T-helper 1 cell (primary cell): ENCODE measurements at places on chromosomes 12 and 14.

GRCh38 chr12:6698352-6699046 is 2.1 kb downstream of the PIANP start:
- no peak for DNase-seq

DNA sequence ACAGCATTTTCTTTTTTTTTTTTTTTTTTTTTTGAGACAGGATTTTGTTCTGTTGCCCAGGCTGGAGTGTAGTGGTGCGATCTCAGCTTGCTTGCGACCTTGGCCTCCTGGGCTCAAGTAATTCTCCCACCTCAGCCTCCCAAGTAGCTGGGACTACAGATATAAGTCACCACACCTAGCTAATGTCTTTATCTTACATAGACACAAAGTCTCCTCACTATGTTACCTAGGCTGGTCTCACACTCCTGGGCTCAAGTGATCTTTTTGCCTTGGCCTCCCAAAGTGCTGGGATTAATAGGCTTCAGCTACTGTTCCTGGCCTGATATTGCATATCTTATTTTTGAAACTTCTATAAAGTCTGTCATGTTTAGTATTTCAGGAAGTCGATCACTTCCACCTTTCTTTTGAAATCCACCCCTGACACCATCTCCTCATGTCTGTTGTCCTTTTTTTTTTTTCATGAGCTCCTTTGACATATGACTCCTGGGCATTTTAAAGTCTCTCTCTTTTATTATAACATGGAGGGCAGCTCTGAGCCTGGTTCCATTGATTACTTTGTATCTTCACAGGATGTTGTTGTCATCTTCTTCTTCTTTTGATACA is 5.9 kb upstream of the A2ML1 start:
- DNase-seq, result no peak

GRCh38 chr14:103196716-103197115 is 73.5 kb downstream of the TNFAIP2 start:
- no peak for DNase-seq

- no peak for DNase-seq
Measured at GRCh38 chr12:97756066-97756666, 293.6 kb downstream of the RMST start.

DNA sequence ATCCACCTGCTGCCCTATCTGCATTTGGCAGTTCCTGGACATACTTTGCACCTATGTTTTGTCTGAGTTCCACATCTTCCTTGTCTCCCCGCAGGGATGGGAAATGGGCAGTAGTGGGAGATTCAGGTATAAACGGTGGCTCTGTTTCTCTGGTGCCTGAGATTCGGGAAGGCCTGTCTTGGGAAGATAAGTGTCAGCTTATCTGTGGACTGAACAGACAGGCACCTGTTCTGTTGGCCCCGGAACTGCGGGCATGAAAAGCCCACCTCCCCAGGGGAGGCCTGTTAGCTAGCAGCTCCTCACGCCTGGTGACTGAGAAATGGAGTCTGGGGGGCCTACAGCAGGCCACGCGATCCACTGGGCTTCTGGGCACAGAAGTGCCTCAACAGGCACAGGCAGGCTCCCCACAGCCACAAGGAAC is 5.8 kb downstream of the PHB2 start:
- no peak for DNase-seq

GRCh38 chr14:51880835-51881580 is 20.6 kb downstream of the GNG2 start:
- DNase-seq, result no peak

DNA sequence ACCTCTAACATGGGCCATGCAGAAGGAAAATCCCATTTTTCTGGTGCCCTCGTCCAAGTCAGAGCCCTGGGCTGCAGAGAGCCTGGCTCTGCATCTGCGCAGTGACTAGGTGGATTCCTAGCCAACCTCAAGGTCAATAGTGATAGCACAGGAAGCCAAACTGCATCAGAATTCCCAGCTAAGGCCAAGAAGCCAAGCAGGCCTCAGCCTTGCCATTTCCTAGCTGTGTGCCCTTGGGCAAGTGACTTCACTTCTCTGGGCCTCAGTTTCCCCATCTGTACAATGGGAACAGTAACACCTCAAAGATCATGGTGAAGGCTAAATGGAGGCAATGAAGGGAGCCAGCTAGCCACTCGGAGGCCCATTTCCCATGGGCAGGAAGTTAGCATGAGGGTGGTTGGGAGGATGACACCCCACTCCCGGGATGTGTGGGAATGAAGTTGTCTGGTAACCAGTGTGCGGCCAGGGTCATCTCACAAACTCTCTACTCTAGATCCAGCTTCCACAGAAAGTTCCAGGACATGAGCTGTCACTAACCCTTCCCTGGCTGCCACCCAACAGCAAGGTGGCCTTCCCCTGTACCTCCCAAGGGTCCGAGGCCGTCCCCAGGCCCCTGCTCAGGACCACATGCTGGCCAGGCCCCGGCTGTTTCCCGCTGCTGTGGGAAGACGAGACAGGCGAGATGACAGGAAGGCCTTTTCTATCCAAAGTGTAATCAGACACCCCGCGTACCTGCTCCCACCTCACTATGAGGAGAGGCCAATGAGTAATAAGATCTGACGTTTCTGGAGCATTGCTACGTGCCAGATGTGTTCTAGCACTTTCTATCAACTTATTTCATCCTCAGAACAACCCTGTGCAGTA is 125.7 kb downstream of the SCARB1 start:
- DNase-seq, result no peak

DNA sequence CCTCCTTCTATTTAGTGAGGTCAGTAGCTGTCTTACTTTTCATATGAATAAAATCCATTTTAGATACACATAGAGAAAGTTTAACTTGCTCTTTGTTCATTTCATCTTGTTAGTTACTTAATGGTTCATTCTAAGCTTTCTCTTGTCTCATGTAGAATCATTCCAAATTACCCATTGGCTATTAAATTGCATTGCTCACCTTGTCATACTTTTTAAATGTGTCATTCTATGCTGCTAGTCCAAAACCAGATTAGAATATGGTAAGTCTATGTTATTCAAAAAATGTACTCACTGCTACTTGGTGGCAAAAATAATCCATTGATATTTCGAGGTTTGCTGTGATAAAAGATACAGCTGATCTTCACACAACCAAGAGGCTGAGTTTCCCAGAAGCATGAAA is 3.0 kb downstream of the C12orf50 start:
- DNase-seq, result no peak

- DNase-seq, result peak; percentile 55
Measured at GRCh38 chr12:51323966-51324895, at the start of gene BIN2. Gene BIN2 (minus strand): TSS chr12:51324174. CDS start chr12:51324102, 72 bp downstream.

- DNase-seq, result no peak
Measured at GRCh38 chr14:99177886-99178835, 93.8 kb downstream of the BCL11B start.

- DNase-seq, result no peak
Measured at GRCh38 chr12:98453070-98453469, 62.3 kb upstream of the TMPO start.

DNA sequence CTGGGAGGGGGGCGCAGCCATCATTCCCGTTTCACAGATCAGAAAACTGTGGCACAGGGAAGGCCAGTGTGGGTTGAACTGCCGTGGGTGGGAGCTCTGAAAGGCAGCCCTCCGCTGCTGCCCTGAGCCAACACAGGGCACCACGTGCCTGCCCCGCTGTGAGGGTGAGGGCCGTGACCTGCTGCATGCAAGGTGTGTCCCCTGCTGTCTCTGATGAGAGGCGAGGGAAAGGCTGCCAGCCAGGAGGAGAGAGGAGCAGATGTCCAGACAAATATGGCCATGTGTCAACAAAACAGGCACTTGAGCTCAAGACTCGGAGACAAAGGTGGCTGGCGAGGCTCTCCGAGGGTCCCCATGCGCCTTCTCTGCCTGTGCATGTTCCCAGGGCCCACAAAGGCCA is 108.8 kb downstream of the RBM19 start:
- DNase-seq, result no peak

GRCh38 chr12:69397978-69398377 is 38.4 kb downstream of the YEATS4 start:
- no peak for DNase-seq

GRCh38 chr14:22986508-22987054 is 4.2 kb upstream of the AJUBA start:
- peak; percentile 90 for DNase-seq
